Adrenal gland (tissue), 19 donors: ENCODE measurements at places on chromosomes 3 and 15. TPM values are rescaled to one million over a fixed set of nuclear protein-coding genes. Genes with fewer than 3 reads are reported as not detected.

DNA sequence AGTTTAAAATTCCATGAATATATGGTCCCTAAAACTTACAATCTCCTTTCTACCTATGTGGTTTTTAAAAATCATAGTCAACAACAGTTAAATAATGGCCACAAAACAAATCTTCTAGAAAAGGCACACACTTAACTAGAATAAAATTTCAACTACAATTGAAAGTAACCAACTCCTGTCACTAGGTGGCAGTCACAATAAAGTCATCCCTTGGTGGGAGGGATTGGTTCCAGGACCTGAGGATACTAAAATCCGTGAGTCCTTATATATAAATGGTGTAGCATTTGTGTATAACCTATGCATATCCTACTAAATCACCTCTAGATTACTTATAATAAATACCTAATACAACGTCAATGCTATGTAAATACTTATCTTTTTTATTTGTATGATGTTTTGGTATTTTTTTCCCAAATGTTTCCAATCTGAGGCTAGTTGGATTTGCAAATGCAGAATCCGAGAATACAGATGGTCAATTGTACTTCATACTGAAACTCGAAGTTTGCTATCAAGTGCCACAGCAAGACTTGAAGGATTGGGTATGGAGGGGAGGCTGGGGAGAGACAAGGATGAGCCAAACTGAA lies 172.6 kb downstream of the FMN1 start:
- H3K4me3 ChIP-seq, result no peak overlapping the region
- no peaks in the 10 kb centered on the region for H3K4me1 ChIP-seq
- no peak for DNase-seq
- no peaks in the 10 kb centered on the region for H3K36me3 ChIP-seq
- H3K27ac ChIP-seq, result no peak overlapping the region

- no peaks in the 10 kb centered on the region for H3K36me3 ChIP-seq
- no peaks in the 10 kb centered on the region for H3K27me3 ChIP-seq
- H3K27ac ChIP-seq, result no peak overlapping the region
- H3K4me3 ChIP-seq, result no peak overlapping the region
- H3K4me1 ChIP-seq, result no peaks in the 10 kb centered on the region
- no peak for DNase-seq
Measured at GRCh38 chr3:104873331-104873730, 493.4 kb upstream of the ALCAM start.

Gene RAB6B
- total RNA-seq, result 4.3 TPM

DNA sequence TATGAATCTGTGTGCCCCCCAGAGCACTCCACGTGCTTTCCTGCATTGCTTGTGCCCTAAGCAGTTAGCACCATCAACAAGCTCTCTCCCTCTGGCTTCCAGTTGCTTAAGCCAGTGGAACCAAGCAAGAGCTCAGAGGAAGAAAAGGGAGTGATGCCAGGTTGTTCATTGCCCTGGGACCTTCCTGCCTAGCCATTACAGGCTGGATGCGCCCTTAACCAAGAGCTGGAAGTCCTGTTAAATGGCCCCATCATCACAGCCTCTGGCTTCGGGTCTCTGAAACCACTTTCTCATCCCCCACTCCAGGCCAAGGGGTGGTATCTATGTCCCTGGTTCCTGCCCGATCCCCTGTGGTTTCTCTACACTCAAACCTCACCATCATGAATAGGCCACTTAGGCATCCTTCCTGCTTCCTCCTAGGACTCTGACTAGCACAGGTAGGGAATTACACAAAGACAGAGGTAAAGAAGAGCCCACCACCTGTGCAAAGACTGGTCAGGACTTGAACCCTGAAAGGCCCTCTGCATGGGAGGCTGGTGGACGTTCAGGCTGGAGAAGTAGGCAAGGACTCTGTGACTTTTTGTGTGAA lies 309.5 kb upstream of the TRIM42 start:
- H3K36me3 ChIP-seq, result no peaks in the 10 kb centered on the region
- DNase-seq, result no peak
- H3K27ac ChIP-seq, result no peak overlapping the region
